ENCODE measurements at places on chromosomes 16 and 17.

DNA sequence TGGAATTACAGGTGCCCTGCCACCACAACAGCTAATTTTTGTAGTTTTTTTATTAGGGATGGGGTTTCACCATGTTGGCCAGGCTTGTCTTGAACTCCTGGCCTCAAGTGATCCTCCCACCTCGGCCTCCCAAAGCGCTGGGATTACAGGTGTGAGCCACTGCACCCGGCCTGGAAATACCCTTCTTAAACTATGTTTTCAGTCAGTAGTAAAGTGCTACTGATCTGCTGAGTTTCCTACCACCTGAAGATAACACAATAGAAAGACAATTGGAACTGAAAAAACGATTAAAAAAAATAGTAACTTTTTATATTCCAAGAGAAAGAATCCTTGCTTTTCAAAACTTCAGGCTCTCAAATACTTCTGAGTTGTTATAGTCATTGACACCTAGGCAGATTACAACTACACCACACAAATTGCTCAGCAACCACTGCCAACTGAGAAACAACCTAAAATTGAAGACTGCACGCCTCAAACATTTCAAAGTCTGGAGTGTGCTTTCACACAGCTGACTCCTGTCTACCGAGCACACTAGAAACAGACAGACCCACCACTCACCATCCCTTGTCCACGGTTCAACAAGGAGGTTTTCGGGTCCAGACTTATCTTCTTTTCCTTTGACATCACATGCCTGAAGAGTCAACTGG lies 40.9 kb downstream of the ZZEF1 start:
- DNase-seq: no peak

DNA sequence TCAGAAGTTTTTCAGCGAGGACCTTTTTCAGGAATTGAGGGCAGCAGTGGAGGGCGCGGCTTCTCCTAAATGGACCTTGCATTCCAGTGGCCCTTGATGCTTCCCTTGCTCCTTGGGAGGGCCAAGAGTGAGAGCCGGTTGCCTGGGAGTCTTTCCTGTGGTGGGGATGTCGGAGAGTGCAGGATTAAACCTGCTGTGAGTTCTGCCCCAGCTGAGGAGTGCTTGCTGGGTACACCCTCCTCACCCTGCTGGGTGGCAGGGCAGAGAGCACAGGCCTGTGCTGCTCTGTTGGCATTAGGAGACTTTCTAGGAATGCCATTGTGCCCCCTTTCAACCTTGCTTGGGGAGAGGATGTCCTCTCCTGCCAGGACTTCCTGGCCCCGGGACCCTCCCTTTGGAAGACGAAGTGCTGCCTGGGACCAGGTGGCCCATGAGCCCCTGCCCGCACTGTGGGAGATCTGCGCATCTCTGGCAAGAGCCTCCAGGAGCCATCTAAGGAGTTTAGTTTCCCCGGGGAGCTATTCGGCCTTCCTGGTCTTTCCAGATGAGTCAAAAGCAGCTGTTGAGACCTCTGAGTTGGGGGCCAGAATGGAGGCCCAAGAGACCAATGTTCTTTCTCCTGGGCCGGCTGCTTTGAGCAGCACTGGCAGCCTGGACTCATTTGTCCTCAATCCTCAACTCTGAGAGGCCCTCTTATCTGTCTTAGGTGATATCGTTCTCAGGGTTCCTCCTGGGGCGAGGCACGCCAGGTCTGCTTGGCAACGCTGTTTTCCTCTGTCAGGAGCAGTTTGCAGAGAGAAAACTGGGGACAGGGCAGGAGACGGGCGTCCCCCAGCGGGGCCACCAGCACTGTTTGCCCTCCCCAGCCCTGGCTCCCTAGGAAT lies 5.6 kb downstream of the LLGL2 start:
- DNase-seq: peak; percentile 39

- no peak for DNase-seq
Measured at GRCh38 chr16:55251151-55251550, 72.9 kb upstream of the IRX6 start.

DNA sequence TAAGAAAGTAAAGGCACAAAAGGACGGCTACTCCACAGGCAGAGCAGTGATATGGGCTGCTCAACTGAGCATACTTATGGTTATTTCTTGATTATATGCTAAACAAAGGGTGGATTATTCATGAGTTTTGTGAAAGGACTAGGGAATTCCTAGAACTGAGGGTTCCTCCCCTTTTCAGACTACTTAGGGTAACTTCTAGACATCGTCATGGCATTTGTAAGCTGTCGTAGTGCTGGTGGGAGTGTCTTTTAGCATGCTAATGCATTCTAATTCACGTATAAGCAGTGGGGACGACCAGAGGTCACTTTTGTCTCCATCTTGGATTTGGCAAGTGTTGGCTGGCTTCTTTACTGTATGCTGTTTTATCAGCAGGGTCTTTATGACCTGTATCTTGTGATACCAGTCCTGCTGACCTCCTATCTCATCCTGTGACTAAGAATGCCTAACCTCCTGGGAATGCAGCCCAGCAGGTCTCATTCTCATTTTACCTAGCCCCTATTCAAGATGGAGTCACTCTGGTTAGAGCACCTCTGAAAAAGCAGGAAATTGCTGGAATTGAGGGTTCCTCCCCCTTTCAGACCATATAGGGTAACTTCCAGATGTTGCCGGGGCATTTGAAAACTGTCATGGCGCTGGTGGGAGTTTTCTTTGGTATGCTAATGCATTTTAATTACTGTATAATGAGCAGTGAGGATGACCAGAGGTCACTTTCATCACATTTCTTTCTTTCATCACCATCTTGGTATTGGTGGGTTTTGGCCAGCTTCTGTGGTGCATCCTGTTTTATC lies 388.5 kb downstream of the XYLT1 start:
- no peak for DNase-seq

GRCh38 chr16:66428682-66429251 lies 1.7 kb downstream of the BEAN1 start:
- no peak for DNase-seq

GRCh38 chr16:2860826-2861567 lies 3.0 kb upstream of the PRSS22 start:
- DNase-seq: no peak

GRCh38 chr16:66391726-66392670 lies 25.5 kb downstream of the CDH5 start:
- no peak for DNase-seq

DNA sequence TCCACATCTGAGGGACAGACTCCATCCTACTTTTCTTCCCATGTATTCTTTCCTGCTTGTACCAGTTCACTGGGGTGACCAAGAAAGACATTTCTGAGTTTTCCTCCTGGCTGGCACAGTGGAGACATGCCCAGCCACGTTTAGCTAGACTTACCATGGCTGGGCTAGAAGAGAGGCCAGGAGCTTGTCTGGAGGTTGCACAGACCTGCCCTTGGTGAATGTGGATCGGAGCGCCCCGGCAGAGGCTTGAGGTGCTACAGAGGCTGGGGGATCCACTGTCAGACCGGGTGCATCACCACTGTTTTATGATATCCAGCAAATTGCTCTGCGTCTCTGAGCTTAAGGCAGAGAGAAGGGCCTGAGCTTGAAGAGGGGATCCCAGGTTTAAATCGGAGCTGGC lies 3.5 kb downstream of the IL4R start:
- no peak for DNase-seq

- peak; percentile 39 for DNase-seq
Measured at GRCh38 chr16:64417711-64418227, 704.1 kb downstream of the CDH11 start.

GRCh38 chr16:69927056-69927757 lies 23.9 kb upstream of the CLEC18A start:
- DNase-seq: no peak

DNA sequence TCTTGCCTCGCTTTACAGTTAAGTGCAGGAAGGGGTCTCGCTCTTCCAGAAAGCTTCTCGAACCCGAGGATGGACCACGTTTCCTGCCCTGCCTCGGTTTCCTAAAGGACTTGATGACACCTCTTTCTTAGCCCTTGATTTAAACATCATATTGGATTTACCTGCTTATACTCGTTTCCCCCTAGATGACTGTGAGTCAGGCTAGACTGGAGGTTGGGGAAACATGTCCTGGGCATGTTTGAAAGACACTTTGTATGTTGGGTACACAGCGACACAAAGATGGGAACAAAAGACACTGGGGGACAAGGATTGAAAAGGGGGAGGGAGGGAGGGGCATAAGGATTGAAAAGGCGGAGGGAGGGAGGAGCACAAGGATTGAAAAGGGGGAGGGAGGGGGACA lies 30.0 kb downstream of the SDK2 start:
- no peak for DNase-seq

DNA sequence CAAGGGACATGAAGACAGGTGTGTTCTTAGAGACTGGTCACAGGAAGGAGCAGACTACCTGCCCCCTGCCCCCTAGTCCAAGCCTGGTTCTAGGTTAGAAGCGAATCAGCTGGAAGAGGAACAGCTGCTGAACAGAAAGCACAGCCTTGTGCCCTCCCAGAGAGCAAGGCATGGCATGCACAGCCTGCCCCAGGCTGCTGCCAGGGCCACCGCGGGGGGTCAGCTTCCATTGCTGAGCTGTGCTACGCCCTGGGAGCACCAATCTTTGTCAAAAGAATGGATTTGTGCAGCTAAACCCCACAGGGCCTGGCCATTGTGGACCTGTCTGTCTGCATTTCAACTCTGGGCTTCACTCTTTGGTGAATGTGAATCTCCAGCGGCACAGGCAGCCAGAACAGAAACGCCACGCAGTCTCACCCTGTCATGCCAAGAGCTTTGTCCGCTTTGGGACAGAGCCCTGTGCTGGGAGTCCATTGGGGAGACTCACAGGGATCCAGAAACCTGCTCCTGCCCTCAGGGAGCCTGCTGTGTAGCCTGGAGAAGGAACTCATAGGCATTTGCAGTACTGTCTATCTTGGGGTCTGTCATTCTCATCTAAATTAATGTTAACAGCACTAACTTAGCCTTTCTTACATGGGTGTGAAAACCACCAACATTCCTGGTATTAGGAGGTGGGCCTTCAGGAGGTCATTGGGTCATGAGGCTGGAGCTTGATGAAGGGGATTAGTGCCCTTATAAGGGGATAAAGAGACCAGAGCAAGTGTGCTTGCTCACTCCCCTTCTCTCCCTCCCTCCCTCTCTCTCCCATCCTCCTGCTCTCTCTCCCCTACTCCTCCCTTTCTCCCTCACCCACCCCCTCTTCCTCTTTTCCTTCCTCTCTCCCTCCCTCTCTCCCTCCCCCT lies 25.6 kb upstream of the CDRT4 start:
- no peak for DNase-seq

- DNase-seq: peak; percentile 63
Measured at GRCh38 chr17:50094243-50094752, 853 bp upstream of the PDK2 start.

- DNase-seq: no peak
Measured at GRCh38 chr17:77526728-77527350, 386.1 kb downstream of the SEC14L1 start.

DNA sequence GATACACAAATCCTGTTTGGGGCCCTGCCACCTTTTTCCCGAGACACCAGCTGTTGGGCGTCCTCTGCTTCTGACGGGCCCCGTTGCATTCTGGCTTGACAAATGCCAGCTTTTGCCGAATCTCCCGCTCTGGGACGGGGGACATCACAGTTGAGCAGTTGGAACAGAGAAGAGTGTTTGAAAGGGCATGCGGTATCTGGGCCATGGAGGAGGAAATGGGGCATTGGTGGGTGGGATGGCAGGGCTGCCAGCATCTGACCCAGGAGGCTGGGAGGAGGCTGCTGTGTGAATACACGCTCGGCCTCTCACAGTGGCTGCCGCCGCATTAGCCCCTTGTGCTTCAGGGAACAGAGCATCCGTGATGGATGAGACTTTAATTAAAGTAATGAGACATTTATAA lies 184.3 kb upstream of the TNRC6C start:
- no peak for DNase-seq

DNA sequence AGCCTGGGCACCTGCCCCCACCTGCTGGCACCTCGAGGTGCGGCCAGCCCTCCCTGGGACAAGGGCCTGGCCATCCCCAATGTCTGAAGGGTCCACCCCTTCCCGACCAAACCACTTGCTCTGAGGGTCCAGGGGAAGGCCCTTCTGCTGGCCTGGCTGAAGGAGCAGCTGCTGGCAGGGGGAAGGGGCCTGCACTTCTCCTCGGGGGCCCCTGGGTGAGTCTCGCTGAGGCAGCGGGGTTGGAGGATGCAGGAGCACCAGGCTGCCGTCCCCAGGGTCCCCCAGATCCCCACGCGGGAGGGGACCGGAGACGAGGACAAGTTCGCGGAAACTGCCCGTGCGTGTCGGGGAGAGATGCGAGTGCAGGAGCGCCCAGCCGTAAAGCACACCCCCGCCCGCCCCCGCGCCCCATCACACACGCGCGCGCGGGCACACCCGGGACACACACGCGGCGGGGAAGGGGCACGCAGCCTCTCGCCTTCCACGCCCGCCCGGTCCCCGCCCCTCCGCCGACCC lies 725 bp upstream of the CACNA1H start:
- DNase-seq: no peak

GRCh38 chr16:73019457-73020362 lies 28.2 kb downstream of the ZFHX3 start:
- peak; percentile 60 for DNase-seq

GRCh38 chr16:2188395-2188794 lies 8.0 kb downstream of the CASKIN1 start:
- no peak for DNase-seq

- no peak for DNase-seq
Measured at GRCh38 chr17:30926516-30926915, 4.8 kb downstream of the ADAP2 start.

GRCh38 chr16:26777821-26778220 lies 288.9 kb upstream of the C16orf82 start:
- no peak for DNase-seq

- peak; percentile 96 for DNase-seq
Measured at GRCh38 chr17:33234930-33235685, 58.0 kb downstream of the ASIC2 start.

GRCh38 chr16:4016005-4016352 lies 100.3 kb downstream of the ADCY9 start:
- no peak for DNase-seq

GRCh38 chr16:51756447-51757123 lies 605.5 kb upstream of the SALL1 start:
- DNase-seq: no peak

- DNase-seq: no peak
Measured at GRCh38 chr16:85514295-85514597, 98.9 kb upstream of the GSE1 start.

DNA sequence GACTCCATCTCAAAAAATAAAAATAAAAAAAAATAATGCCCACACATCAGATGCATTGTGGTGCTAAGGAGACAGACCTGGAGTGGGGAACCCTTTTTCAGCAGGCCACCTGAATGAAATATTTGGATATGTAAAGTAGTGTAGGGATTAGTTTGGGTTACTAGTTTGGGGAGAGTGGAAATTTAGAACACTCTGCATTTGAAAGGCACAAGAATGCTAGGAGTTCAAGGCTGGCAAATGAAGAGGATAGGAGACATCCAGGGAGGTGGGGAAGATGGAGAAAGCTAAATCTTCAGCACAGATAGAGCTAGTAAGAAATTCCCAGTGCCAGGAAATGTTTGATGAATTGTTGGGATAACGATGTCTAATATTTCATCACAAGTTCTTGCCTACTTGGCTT lies 298.3 kb upstream of the ERCC4 start:
- DNase-seq: no peak

DNA sequence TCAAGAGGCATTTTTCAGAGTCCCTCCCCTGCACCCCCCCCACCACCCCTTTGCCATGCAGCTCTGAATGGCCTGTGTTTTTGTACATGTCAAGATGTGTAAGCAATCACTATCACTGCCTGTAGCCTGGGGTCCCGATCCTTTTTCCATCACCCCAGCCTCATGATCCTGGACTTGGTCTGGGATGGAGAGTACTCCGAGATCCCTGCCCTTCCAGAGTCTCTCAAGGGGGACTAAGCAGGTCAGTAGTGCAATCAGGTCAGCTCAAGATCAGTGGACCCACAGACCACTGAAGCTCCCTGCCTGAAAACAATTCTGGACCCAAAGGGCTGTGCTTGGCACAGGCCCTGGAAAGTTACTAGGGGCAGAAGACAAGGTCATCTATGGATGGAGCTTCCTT lies 7.5 kb upstream of the GJD3 start:
- no peak for DNase-seq
